Kidney (tissue), 22 donors: ENCODE measurements at places on chromosomes 6 and 20. TPM values are rescaled to one million over a fixed set of nuclear protein-coding genes. Genes with fewer than 3 reads are reported as not detected.

The DEFB129 gene
- not detected for polyA plus RNA-seq

The WFDC10B gene
- polyA plus RNA-seq, result not detected

The LY6G6D gene
- polyA plus RNA-seq, result not detected

The VWA7 gene
- polyA plus RNA-seq, result 10.2 TPM

The DYNLT2 gene
- polyA plus RNA-seq, result 2.6 TPM

The POU5F1 gene
- polyA plus RNA-seq, result 7.9 TPM

The PTPRA gene
- polyA plus RNA-seq, result 33.1 TPM

The CCM2L gene
- polyA plus RNA-seq, result 9.9 TPM

The ANKRD66 gene
- not detected for polyA plus RNA-seq

The MICB gene
- polyA plus RNA-seq, result 1.5 TPM

The SLC35D3 gene
- polyA plus RNA-seq, result not detected

The RNGTT gene
- polyA plus RNA-seq, result 5.4 TPM

The HUS1B gene
- polyA plus RNA-seq, result not detected

GRCh38 chr20:36873498-36874189, 2.3 kb upstream of the TLDC2 start:
- no peaks in the 10 kb centered on the region for H3K27me3 ChIP-seq
- no peak overlapping the region for H3K27ac ChIP-seq
- DNase-seq, result no peak
- no peak overlapping the region for H3K4me3 ChIP-seq

DNA sequence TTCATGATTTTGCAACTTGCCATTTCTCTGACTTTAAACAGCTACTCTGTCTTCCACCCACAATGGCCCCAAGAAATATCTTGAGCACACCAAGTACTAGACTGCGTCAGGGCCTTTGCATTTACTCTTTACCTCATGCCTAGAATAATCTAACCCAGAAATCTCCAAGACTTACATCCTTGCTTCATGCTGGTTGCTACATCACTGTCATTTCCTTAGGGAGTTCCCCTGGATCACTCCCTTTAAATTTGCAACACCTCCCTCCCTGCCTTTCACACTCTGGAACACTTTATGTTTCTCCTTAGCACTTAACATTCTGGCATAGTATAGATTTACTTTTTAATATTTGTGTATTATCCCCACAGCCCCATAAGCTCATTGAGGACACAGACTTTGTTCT, 4.9 kb upstream of the ELOVL5 start:
- DNase-seq, result no peak
- no peaks in the 10 kb centered on the region for H3K27me3 ChIP-seq
- no peak overlapping the region for H3K4me3 ChIP-seq

DNA sequence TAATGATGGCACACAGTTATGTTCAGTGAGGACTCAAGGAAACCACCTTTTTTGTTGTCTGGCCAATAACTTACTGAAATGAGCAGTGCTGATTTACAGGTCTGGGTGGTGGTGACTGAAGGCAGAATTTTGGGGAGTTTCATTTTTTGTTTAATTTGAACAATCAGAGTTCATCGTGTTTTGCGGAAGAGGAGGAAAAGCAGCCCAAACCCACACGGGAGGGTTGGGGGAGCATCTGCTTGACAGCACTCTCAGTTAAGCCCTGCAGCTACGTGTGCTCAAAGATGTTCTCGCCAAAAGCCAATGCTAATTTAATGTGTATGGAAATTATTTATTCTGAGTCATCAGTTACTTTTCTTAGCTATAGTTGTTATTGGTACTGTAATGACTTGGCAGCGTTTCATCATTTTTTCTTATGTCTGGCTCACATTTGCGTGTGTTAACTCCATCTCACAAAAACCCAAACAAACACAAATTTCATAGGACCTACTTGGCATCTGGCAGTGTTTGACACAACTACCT, 89.2 kb downstream of the UST start:
- DNase-seq, result no peak
- H3K36me3 ChIP-seq, result no peaks in the 10 kb centered on the region
- no peaks in the 10 kb centered on the region for H3K27me3 ChIP-seq
- H3K4me3 ChIP-seq, result no peak overlapping the region

DNA sequence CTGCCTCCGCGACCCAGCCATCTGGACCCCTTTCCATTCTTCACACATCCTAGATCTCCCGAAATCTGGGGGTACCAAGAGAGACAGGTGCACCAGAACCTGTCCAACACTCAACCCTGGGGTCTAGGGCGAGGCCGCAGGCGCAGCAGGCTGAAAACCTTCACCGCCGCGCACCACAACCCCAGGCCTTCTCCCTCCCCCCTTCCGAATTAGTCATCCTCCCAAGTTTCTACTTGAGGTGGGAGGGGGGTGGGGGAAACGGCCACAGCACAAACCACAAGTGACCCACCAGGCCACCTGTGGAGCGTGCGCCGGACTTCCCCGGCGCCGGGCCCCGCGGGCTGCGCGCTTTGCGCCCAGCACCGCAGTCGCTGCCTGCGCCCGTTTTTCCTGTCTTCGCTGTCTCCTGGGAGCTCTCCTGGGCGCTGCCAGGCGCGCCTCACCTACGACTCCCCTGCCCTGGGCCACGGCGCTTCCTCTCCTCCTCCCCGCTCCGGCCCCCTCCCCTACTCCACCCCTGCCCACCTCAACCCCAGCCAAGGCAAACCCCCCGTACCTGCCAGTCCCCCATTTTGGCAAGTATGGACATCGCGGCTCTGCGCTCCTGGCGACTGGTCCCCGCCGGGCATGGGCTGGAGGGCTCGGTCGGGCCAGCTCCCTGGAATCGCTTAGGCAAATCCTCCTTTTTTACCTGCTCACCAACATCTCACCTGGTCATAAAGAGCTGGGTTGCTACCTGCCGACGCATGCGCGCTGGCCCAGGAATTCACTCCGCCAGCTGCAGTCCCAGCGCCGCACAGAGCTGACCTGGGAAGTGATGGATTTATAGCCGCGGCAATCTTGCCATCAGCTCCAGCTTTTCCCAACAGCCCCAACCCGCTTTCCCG, 4.2 kb upstream of the TFAP2A start:
- H3K4me1 ChIP-seq, result no peaks in the 10 kb centered on the region
- peak overlapping the region; percentile 87 for H3K27ac ChIP-seq
- no peaks in the 10 kb centered on the region for H3K36me3 ChIP-seq
- peak overlapping the region; percentile 67 for H3K4me3 ChIP-seq
- peaks cover 69% of the 10 kb centered on the region for H3K27me3 ChIP-seq

- H3K27me3 ChIP-seq, result peaks cover 9% of the 10 kb centered on the region
- no peak for DNase-seq
- no peak overlapping the region for H3K27ac ChIP-seq
- H3K4me1 ChIP-seq, result no peaks in the 10 kb centered on the region
- H3K4me3 ChIP-seq, result no peak overlapping the region
- peaks cover 4% of the 10 kb centered on the region for H3K36me3 ChIP-seq
These were observed 3.8 kb downstream of the TRIM15 start for GRCh38 chr6:30167101-30167500.

- H3K27me3 ChIP-seq, result no peaks in the 10 kb centered on the region
- H3K27ac ChIP-seq, result no peak overlapping the region
- H3K36me3 ChIP-seq, result no peaks in the 10 kb centered on the region
- peak; percentile 48 for DNase-seq
- H3K4me1 ChIP-seq, result no peaks in the 10 kb centered on the region
These were observed 90.8 kb downstream of the THBS2 start for GRCh38 chr6:169162752-169163407.

DNA sequence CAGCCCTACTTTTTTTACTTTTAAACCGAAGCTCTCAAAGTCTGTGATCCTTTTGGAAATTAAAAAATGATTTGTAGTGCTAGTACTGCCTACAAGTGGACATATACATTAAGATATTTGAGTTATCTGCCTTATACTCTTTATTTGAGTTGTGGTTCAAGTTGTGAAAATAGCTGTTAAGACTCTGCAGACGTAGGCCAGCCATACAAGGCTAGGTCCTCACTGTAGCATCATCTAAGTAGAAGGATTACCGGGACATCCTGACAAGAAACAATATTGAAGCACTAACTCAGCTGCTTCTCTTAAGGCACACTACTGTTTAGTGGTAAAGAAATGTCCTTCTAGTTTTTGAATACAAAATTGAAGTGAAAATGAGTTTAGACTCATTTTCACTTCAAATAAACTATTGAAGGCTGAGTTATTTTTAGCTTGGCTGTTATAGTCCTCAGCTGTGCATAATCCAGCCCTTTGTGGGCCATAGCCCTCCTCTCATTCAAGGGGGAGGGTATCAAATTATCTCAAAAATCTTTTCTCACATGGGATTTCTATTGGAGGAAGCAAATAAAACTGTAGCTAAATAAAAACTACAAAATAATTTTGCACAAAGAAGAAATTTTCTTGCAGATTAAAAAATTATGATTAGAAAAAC, 68.1 kb downstream of the JAG1 start:
- H3K4me3 ChIP-seq, result no peak overlapping the region
- no peaks in the 10 kb centered on the region for H3K27me3 ChIP-seq
- H3K36me3 ChIP-seq, result no peaks in the 10 kb centered on the region
- H3K4me1 ChIP-seq, result no peaks in the 10 kb centered on the region
- peak overlapping the region; percentile 26 for H3K27ac ChIP-seq
- DNase-seq, result no peak

DNA sequence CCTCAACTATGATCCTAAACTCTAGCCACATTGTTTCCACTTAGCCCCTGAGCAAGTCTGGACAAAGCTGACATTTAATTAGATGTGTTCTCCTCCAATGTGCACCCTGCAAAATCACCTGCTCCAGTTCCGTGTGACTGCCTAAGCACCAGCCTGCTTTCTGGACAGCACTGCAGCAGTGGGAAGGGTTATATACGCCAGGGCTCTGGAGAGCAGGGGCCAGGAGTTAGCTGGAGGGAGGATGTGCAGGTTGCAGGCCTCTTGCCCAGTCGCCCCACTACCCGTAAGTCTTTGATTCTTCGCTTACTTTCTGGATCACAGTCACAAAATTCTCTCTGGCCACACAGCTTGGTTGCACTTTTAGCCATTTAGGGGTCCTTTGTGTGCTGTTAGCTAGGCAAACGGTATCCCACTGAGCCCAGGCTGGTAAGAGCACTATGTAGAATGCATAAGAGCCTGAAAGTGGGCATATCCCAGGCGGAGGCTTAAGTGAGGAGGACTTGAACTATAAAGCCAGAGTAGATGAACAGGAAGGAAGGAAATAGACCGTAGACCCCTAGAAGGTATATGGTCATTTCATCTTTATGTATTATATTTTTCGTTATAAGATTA, 10.7 kb upstream of the PLEKHG1 start:
- no peaks in the 10 kb centered on the region for H3K36me3 ChIP-seq
- H3K4me3 ChIP-seq, result no peak overlapping the region

GRCh38 chr6:19879663-19880062, 42.5 kb downstream of the ID4 start:
- no peaks in the 10 kb centered on the region for H3K4me1 ChIP-seq
- no peaks in the 10 kb centered on the region for H3K36me3 ChIP-seq
- DNase-seq, result peak; percentile 36
- H3K4me3 ChIP-seq, result no peak overlapping the region

DNA sequence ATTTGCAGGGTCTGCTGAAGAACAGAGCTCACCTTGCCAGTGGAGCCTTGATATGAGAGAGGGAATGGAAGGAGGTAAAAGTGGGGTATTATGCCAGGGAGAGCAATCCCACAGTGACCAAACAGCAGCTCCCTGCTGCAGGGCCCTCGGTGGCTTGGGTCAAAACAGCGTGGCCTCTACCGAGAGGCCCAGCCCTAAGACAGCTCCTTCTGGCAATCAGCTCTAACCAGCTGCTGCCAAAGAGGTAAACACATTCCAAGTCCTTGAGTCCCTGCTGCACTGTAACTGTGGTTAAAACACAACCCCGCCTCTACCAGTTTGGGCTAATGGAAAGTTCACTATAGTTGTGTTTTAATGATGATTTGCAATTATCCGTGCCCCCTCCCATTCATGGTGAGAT, 1.4 kb upstream of the DAAM2 start:
- H3K27ac ChIP-seq, result no peak overlapping the region
- no peaks in the 10 kb centered on the region for H3K36me3 ChIP-seq
- H3K27me3 ChIP-seq, result no peaks in the 10 kb centered on the region
- no peaks in the 10 kb centered on the region for H3K4me1 ChIP-seq

- H3K27me3 ChIP-seq, result no peaks in the 10 kb centered on the region
- no peaks in the 10 kb centered on the region for H3K4me1 ChIP-seq
- H3K36me3 ChIP-seq, result no peaks in the 10 kb centered on the region
- DNase-seq, result no peak
- H3K4me3 ChIP-seq, result no peak overlapping the region
These were observed 133.2 kb upstream of the SYNCRIP start for GRCh38 chr6:85775883-85776282.

DNA sequence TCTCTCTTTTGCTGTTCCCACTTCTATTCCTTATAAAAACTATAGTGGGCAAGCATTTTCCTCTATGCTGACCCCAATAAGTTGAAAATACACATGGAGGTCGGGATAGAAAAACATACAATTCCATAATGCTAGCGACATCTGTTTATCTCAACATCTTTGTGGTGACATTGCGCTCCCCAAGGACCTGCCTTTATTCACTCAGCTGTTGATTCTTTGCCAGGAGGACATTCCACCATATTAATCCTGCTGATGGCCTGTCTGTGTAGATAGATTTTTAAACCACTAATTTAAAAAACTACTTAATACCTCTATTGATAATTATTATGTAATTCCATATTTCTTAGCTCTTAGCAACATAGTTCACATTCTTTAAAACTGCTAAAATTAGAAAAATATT, 555.3 kb upstream of the MAP3K7 start:
- H3K4me1 ChIP-seq, result no peaks in the 10 kb centered on the region
- no peak for DNase-seq

- H3K27ac ChIP-seq, result peak overlapping the region; percentile 5
- peaks cover 4% of the 10 kb centered on the region for H3K4me1 ChIP-seq
- DNase-seq, result no peak
- H3K36me3 ChIP-seq, result peaks cover 5% of the 10 kb centered on the region
These were observed 54.6 kb downstream of the B4GALT5 start for GRCh38 chr20:49659056-49659455.

GRCh38 chr6:136180704-136181511, 69.2 kb downstream of the MTFR2 start:
- H3K27me3 ChIP-seq, result no peaks in the 10 kb centered on the region
- no peak overlapping the region for H3K4me3 ChIP-seq
- no peak overlapping the region for H3K27ac ChIP-seq
- no peaks in the 10 kb centered on the region for H3K36me3 ChIP-seq
